ENCODE measurements at places on chromosomes 12 and 14. TPM values are rescaled to one million over a fixed set of nuclear protein-coding genes. Genes with fewer than 3 reads are reported as not detected.

The RNASE7 gene
- not detected for total RNA-seq

The ASIC1 gene
- 10.8 TPM for total RNA-seq

The INSM2 gene
- not detected for total RNA-seq

- DNase-seq: no peak
Measured at GRCh38 chr12:2351161-2351560, 298.4 kb downstream of the CACNA1C start.

- no peak for DNase-seq
Measured at GRCh38 chr12:78457938-78458337, 406.6 kb upstream of the SYT1 start.

DNA sequence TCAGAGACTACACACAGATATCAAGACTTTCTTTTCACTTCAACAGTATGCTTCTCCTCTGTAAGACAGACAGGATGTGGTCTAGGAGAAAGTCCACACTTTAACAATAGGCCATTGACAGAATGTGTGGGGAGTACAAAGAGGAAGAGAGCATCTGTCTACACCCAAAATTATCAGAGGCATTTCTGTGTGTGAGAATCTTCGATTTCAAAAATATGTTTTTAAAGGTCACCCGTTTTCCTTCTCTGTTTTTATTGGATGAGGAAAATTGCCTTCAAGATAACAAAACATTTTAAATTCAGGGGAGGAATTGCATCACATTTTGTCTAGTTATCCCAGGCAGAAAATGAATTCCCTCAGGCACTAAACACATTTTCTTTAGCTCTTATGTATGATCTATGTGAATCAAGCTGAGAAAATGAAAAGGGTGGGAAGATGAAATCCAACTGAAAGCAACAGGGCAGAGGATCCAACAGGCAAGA is 16.4 kb downstream of the NAV3 start:
- DNase-seq: no peak

DNA sequence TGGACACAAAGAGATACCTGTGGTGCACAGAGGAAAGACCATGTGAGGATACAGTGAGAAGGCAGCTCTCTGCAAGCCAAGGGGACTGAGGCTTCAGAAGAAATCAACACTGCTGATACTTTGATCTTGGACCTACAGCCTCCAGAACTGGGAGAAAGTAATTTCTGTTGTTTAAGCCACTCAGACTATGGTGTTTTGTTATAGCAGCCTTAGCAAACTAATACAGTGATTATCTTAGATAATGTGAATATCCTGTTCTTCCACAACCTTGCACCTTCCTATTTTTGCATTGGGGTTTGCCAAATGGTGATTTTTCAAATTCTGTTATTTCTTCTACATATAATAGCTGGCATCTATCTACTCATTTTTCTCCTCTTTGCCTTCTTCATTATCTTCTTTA is 8.2 kb upstream of the C14orf93 start:
- DNase-seq: no peak
